Tibial artery (tissue), 4 donors: ENCODE measurements at places on chromosomes 4 and X.

DNA sequence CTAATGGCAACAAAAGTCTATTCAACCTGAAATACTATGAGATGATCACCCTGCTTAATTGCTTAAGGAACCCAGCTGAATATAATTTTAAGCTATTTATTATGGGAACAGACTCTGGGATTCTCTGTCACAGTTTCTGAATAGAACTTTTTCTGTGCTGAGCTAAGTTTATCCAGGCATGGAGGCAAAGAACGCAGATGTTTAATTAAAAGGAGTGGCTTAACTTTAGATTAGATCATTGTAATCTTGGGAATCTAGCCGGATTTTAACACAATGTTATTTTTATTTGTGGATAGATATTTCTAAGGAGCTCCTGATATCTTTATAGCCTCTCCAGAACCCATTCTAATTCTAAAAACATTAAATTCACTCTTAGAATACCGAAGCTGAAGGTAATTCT, 353.4 kb downstream of the STIM2 start:
- DNase-seq = no peak

DNA sequence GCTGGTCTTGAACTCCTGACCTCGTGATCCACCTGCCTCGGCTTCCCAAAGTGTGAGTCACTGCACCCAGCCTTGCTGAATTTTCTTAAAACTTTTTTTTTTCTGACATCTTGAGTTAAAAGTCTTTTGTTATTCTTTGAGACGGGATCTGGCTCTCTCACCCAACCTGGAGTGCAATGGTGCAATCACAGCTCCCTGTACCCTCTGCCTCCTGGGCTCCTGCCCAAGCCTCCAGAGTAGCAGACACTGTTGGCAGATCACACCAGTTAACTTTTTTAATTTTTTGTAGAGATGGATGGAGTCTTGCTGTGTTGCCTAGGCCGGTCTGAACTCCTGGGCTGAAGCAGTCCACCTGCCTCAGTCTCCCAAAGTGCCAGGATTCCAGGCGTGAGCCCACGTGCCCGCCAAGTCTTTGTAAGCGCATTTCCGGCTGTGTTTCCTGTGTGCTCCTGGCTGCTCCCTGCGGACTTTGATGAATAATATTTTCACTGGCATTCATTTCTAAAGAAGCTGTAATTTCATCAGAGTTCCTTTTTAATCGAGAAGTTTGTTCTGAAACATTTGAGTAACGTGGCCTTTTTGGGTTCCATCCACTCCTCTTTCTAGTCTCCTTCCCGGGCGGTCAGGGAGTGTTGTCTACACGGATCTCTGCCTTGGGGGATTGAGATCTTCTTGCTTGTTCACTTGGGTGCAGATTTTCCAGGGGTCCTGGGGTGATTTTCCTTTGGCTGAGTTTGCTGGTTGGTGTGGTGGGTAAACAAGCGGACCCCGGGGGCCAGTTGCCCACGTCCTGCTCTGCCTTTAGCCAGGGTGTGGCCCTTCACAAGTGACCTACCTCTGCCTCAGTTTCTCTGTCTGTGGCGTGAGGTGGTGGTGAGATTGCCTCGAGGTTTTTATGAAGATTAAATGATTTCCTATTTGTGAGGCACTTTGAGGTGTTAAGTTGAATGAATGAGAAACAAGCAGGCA, 44.4 kb downstream of the PCGF3 start:
- no peak for DNase-seq

DNA sequence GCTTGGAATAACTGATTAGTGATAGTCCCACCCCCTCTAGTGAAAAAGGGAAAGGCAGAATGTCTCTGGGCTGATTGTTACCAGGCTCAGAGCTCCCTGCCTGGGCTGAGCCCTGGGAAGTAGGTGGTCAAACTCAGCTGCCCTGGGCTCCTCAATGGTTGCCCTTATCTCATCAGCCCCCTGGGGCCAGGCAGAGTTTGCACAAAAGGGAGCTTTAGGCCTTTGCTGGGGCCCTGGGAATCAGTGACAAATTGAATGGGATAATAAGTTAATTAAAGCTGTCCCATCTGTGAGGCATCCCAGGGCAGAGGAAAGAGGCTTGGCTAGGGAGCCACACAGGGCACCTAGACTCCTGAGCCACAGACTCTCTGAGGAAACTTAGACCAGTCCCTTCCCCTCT, 89.0 kb downstream of the EFNB1 start:
- no peak for DNase-seq

DNA sequence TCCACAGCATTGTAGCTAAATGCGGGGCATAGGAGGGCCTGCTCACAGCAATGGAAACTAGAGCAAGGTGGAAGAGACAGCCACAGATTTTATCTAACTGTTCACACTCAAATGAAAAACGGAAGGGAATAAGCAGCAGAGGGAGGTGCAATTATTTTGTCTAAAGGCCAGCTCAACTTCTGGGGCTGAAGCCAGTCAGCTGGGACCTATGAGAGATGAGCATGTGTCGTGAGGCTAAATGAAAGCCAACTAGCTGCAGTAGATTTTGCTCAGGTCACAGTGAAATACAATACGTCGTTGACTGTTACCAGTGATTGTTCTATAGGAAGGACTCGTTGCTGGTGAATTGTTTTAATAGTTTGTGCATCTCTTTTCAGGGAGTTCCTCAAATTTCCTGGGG, 26.4 kb upstream of the FGFBP2 start:
- no peak for DNase-seq

- DNase-seq = no peak
Measured at GRCh38 chrX:97158269-97158668, 274.6 kb downstream of the RPA4 start.
